ENCODE measurements at places on chromosomes 5 and 9. TPM values are rescaled to one million over a fixed set of nuclear protein-coding genes. Genes with fewer than 3 reads are reported as not detected.

The JAK2 gene
- total RNA-seq: 33.1 TPM

The PCDHGB2 gene
- total RNA-seq: 5.7 TPM

DNA sequence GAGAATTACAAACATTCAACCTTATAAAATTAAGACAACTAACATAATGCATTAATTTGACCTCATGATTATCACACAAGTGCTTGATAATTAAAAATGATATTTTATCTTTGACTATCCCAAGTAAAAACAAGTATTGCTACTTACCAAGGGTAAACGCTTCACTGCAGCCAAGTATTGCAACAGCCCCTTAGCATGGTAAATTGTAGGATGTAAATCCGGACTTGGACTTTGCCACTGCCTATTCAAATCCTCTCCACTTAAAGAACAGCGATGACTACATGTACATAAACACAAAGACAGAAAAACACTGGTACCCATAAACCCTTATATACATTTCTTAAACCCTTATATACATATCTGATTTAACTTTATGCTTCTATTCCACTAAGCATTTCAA is 155.1 kb downstream of the AGTPBP1 start:
- DNase-seq: no peak

The SEMA4D gene
- 10.6 TPM for total RNA-seq

DNA sequence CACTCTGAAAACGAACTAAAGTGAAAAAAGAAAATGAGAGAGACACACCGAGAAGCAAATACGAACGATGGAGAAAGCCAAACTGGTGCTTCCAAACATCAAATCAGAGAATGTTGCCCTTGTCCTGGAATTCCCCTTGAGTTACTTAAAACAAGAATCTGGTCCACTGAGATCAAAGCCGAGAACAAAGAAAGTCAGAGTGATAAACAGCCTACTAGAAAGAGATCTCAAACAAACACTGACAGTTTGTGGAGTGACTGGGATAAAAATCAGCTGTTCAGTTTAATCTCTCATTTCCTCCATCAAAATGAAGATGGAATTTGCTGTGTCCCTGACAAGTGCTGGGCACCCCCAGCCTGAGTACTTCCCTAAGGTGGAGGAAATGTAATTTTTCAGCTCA is 582.6 kb downstream of the NR2F1-AS1 start:
- DNase-seq: no peak

- DNase-seq: no peak
Measured at GRCh38 chr9:25733336-25733982, 55.2 kb upstream of the TUSC1 start.

DNA sequence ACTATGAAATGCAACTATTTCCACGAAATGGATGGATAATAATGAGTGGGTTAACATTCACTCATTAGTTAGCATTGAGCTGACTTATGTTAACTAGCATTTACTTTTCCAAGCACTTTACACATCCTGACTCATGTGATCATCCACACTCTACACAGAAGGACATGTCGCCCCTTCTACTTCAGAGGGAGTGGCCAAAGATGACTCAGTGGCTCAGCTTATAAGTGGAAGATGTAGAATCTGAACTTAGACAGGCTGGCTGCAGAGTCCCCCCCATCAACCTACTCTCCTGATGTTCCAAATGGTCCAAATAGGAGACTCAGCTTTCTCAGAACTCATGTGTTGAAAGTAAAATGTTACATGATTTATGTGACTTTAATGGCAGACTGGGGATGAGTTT is 146.0 kb downstream of the ADCY2 start:
- DNase-seq: peak; percentile 55

- no peak for DNase-seq
Measured at GRCh38 chr9:77163884-77164283, 13.4 kb upstream of the VPS13A start.

DNA sequence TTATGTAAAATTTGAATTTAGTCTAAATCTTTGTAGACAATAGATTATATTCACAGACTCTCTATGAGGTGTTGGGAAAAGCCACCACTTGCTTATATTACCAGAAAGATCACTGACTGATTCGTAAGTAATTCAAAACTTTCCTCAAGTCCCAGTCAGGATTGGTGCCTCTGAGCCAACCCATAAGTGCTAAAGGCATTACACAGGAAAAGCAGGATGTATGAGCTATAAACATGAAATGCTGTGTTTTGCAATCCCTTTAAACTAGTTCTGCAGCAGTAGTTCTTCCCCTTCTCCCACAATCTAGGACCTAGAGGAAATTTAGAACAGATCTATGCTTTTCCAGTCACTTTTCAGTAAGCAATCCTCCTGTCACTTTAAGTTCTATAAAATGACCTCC is 48.0 kb downstream of the SHLD3 start:
- DNase-seq: no peak

GRCh38 chr9:72454871-72455491 is 66.4 kb upstream of the TMC1 start:
- no peak for DNase-seq

DNA sequence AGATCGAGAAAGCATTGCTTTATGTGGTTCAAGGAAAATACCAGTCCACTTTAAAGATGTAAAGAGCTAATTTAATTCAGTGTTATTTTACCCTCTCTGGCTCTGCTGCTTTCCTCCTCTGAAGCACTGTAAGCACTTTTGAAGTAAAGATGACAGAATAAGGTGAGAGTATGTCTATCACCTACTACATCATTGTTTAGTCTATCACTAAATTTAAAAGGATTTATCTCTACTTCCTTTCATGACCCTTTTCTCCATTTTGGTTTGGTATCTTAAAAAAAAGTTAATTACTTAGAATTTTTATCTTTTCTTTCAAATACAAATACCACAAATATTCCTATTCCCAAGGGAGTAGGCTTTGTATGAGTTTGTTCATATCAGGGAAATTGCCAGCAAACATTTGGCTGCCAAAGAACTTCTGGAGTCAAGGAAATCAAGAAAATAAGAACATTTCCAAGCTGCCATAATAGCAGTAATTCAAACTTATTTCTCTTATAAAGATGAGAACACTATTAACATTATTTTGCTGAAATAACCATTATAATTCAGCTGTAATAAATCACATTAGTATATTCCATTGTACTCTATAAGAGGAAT is 77.8 kb downstream of the SLC38A9 start:
- no peak for DNase-seq

DNA sequence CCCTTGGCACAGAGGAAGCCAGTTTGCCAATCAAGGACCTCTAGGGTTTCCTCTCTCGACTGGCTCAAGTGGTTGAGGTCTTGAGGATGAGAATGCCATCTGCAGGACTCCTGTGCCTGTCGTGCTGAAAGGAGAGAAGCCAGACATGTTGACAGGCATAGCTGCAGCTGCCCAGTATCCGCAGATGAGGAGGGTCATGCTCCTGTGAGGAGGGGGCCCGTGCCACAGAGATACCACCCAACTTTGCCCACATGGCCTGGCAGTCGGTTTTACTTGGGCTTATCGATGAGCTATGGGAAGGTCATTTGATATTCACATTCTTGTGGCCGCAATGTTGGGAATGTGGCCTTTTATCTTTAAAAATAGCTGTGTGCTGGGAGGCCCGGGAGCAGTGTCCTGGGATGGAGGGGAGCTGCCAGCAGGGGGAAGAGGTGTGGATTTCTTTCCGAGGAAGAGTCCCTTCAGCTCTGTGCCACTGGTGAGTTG is 17.4 kb downstream of the FRMPD1 start:
- no peak for DNase-seq

DNA sequence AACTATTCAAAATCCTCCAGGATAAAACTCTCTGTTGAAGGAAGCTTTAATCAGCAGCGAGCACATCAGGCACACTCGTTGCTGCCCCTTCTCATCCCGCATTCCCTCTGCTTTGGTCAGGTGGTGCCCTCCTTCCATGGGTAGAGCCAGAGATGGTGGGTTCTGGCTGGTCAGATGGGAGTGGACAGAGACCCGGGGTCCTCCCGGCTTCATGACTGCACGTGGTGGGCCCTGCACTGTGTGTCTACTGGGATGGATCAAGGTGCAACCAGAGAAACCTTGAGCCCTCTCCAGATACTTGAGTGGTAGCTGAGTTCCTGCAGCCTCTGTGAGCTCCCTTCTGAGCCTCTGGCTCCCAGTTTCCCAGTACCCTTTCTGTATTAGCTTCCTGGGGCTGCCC is 36.3 kb downstream of the ROPN1L start:
- DNase-seq: no peak
